Hippocampal formation (tissue), 2 donors: ENCODE measurements at places on chromosomes 5 and 9.

DNA sequence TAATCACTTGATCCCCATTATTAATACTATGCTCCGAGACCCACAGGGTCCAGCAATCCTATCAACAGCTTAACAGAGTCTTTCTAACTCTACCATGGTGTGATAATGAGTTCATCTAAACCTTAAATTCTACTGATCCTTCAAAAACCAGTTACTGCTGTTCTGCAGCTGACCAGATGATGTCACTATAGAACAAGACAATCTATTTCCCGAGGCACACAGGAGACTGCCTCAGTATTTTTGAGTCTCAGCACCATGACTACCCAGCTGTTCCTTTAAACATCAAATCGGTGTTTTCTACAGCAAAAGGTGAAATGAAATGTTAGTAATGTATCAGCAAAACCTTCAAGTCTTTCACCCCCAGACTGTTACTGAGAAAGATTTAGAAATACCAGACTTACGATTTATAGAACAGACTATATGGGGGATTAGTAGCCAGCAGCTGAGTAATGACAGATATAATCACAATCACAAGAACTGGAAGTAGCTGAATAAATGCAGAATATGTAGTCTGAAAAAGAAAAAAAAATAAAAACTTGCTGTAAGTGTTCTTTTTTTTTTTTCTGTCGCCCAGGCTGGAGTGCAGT is 16.9 kb downstream of the DNAJC18 start:
- peak; percentile 18 for DNase-seq

DNA sequence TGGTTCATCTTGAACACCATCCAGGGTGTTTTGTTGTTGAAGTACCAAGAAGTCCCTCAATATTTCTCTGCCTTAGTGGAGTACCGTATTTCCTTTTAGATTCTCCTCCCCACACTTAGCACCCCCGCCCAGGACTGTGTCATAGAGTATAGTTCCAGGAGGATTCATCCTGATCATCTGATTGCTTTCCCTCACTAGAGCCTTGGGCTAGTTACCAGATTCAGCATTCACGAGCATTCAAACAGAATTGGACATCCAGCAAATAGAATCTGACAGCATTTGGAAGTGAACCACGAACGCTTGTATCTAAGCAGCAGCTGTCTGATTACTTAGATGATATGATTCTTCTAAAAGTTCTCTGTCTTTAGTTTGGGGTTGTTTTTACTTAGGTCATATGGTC is 248.1 kb upstream of the TAS2R1 start:
- DNase-seq: no peak

DNA sequence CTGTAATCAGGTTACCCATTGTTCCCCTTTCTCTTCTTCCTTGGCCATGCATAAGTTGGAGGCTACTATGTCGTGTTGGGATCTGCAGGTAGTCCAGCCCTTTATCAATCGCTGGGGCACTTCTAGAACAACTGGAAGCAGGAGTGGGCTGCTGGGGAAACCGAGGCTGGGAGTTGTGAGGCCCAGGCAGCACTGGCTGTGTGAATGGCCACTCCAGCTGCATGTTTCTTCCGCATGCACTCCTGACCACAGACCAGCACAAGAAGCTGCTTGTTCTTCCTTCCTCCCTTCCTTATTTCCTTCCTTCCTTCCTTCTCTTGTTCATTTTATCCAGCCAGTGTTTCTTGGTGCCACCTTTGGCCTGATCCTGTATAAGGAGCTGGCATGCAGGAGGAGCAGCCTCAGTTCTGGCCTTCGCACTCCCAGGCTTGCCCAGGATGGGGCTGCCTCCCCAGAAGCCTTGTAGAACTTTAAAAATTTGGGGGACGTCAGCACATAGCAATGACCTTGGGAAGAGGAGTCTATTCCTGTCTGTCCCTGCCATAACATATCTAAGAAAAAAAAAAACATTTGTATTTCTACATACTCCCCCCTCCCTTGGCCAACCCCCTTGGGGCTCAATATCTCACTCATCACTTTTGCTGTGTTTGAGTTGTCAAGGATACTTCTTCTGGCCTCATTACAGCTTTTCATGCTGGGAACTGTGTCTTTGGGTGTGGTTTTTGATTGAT is 20.8 kb upstream of the CXCL14 start:
- no peak for DNase-seq

DNA sequence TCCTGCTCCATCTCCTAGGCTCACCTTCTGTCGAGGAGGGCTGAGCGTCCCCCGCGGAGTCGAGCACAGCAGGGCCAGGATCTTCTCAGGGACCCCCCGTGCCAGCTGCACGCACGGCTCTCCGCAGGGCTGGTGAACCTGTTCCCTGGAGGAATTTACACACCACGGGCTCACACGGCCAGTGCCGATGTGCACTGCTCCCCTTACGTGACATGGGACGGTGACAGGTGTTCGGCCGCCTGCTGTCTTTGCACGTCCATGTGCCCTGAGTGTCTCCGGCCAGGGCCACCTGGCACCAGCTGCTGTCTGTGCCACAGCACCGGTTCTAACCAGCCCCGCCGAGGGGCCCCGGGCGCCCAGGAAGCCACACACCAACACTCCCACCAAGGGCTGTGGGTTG is 8.7 kb upstream of the AGPAT2 start:
- DNase-seq: no peak

- DNase-seq: no peak
Measured at GRCh38 chr5:38720554-38721361, 125.1 kb upstream of the OSMR start.

DNA sequence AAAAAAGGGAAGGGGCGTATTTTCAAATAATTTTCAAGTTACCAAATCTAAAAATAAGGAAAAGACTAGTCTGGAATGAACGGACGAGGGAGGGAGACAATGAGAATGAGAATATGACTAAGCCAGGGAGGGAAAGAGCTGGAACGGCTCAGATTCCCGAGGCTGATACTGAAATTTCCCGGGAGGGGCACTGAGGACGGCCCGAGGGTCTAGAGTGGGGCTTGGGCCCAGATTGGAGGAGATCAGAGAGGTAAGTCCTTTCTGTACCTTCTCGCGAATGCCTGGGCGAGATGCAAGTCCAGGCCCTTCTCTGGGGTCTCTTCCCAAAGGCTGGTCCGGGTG is 3.4 kb upstream of the CCIN start:
- no peak for DNase-seq
